ENCODE measurements at places on chromosomes 11 and 22. TPM values are rescaled to one million over a fixed set of nuclear protein-coding genes. Genes with fewer than 3 reads are reported as not detected.

GRCh38 chr11:113705871-113706655, at the start of gene TMPRSS5:
TMPRSS5 (minus strand) TSS chr11:113706308; CDS start chr11:113706224, 84 bp downstream.
- no peak for DNase-seq
- H3K4me1 ChIP-seq: peaks cover 8% of the 10 kb centered on the region
- H3K27me3 ChIP-seq: no peaks in the 10 kb centered on the region
- peak within 1 kb of the TSS; percentile 26 for H3K27ac ChIP-seq
- no peak within 1 kb of the TSS for H3K4me3 ChIP-seq

DNA sequence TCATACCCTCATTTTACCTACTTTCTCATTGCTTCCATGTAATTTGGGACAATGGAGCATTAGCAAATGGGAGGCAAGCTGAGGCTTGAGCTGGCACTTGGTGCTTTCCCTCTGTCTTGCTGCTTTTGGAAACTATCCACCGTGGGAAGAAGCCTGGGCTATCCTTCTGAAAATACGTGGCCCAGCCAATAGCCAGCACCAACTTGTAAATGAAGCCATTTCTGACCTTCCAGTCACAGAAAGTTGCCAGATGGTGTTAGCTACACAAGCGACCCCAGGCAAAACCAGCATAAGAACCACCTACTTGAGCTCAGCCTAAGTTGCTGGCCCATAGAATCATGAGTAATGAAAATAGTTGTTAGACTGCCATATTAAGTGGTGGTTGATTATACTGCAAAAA, 18.5 kb upstream of the SPON1 start:
- peaks cover 13% of the 10 kb centered on the region for H3K27me3 ChIP-seq
- no peak for DNase-seq
- H3K4me1 ChIP-seq: peaks cover 14% of the 10 kb centered on the region
- no peaks in the 10 kb centered on the region for H3K36me3 ChIP-seq

DNA sequence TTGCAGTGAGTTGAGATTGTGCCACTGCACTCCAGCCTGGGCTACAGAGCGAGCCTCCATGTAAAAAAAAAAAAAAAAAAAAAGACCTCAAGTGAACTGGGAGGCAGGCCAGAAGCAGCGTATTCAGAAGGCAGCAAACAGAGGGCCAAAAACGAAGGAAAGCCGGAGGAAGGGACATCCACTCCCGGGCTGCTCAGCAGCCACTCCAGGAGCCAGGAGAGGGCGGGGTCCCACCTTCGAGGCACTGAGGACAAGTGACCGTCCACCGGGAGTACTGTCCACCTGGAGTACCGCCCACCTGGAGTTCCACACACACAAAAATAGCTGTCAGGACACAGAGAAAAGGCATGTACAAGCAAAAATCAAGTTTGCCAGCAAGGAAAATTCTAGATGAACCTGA, 5.5 kb downstream of the TOLLIP start:
- peak overlapping the region; percentile 37 for H3K4me3 ChIP-seq
- no peak for DNase-seq
- H3K4me1 ChIP-seq: peaks cover 44% of the 10 kb centered on the region
- peak overlapping the region; percentile 65 for H3K27ac ChIP-seq

GRCh38 chr22:44870021-44870420, 117.6 kb downstream of the ARHGAP8 start:
- no peak for DNase-seq
- no peaks in the 10 kb centered on the region for H3K27me3 ChIP-seq
- peaks cover 6% of the 10 kb centered on the region for H3K4me1 ChIP-seq
- H3K27ac ChIP-seq: peak overlapping the region; percentile 49
- H3K4me3 ChIP-seq: no peak overlapping the region

DNA sequence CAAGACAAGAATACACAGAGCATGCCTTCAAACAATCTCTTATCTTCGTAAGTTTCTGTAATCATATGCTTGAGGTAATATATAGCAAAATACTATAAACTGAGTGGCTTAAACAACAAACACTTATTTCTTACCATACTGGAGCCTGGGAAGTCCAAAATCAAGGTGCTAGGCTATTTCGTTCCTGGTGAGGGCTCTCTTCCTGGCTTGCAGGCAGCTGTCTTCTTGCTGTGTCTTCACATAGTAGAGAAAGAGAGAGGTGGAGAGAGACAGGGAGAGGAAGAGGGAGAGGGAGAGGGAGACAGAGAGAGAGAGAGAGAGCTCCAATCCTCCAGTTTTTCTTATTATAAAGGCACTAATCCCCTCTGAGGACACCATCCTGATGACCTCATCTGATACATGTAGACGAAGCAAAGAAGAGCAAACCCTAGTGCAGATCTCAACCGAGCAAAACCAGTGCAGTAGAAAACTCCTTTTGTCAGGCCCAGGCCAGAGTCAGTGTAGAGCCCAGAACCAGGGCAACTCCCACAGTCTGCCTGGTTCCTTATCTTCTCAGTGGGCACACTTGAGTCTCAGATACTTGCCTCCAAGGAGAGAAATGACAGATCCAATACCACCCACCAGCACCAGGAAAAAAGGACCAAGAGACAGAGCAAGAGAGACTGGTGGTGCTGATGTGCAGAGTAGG, 297.1 kb upstream of the NCAM1 start:
- no peaks in the 10 kb centered on the region for H3K36me3 ChIP-seq
- DNase-seq: no peak
- no peak overlapping the region for H3K27ac ChIP-seq

- DNase-seq: no peak
- peaks cover 12% of the 10 kb centered on the region for H3K27me3 ChIP-seq
- peaks cover 6% of the 10 kb centered on the region for H3K4me1 ChIP-seq
- H3K4me3 ChIP-seq: no peak overlapping the region
- H3K27ac ChIP-seq: no peak overlapping the region
Observed at GRCh38 chr11:124825876-124826275, 25.7 kb upstream of the MSANTD2 start.

Gene CNGA4
- total RNA-seq: 2.0 TPM

DNA sequence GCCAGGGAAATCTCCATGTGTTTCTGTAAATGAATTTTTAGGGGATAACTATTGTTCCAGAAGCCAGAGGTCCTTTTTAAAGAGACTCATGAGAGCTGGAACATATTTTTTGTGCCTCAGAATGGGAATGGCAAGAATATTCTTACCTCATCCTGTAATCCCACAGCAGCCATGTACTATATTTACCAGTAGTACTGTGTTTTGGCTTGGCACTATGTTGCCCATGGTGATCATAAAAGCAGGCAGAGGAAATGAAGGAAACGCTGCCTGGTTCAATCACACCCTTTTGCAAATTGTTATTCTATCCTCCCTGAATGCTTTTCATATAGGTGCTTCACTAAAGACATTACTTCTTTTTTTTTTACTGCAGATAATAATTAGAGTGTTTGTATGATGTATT, 81.0 kb downstream of the ANO3 start:
- H3K36me3 ChIP-seq: no peaks in the 10 kb centered on the region
- no peaks in the 10 kb centered on the region for H3K4me1 ChIP-seq
- no peaks in the 10 kb centered on the region for H3K27me3 ChIP-seq
- DNase-seq: no peak
- no peak overlapping the region for H3K4me3 ChIP-seq

- H3K4me3 ChIP-seq: no peak overlapping the region
- H3K27me3 ChIP-seq: no peaks in the 10 kb centered on the region
- no peak for DNase-seq
- no peaks in the 10 kb centered on the region for H3K36me3 ChIP-seq
Observed at GRCh38 chr11:26045082-26045481, 286.8 kb upstream of the ANO3 start.

Gene CHRM1
- 0.67 TPM for total RNA-seq

Gene DEFB131B
- not detected for total RNA-seq

All from progenitor cell of endocrine pancreas (in vitro differentiated cells).